IMR-90 (cell line): ENCODE measurements at places on chromosomes 3 and 15. TPM values are rescaled to one million over a fixed set of nuclear protein-coding genes. Genes with fewer than 3 reads are reported as not detected.
A peak's percentile ranks its signal among the peaks of the same experiment; 100 is the strongest.

DNA sequence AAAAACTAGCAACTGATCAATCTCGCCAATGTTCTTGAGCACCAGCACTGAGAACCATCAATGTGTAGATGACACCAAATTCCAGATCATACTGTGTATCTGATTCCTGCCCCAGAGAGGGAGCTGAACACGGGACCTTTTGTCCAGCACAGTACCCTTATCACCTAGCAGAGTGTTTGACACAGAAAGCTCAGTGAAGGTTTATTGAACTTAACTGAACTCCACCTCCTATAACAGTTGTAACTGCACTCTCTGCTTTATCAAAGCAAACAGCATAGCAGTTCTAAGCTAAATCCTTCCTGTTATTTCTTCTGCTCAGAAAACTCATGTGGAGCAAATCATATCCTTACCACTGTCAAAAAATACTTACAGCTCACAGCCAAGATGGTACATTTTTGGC lies 183.4 kb upstream of the SLCO3A1 start:
- DNase-seq: no peak

DNA sequence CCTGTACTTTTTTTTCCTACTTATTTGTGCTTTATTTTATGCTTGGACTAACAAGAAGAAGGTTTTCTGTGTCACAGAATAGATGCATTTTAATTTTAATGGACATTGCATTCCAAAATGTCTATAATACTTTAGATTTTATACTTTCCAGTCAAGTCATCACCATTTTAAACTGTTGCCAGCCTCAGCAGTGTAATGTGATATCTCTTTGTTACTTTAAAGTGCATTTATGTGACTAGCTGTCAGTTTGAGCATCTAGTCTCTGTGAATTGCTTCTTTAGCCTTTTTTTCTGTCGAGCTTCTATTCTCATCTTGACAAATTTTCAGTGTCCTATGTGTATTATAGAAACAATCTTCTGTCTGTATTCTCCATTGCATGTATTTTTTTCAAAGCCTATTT lies 511.4 kb upstream of the CBLB start:
- DNase-seq: peak; percentile 17

The SEMA5B gene
- not detected in 2 replicates for total RNA-seq

- DNase-seq: no peak
Measured at GRCh38 chr3:197680955-197681521, 55.7 kb downstream of the RUBCN start.

DNA sequence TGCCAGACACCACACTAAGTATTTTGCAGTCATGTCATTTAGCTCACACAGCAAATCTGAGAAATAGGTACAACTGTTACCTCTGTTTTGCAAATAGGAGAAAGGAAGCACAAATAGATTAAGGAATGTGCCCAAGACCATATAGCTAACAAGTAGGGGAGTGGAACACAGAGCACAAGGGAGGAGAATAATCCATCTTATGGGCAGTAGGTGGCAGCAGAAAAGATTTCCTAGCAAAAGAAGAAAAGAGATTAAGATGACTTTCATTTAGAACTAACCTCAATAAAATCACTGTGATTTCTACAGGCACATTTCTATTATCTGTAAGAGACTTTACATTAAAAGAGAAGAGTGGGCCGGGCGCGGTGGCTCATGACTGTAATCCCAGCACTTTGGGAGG lies 49.1 kb downstream of the NR1I2 start:
- no peak for DNase-seq

GRCh38 chr3:127078626-127079025 lies 95.7 kb downstream of the PLXNA1 start:
- no peak for DNase-seq

DNA sequence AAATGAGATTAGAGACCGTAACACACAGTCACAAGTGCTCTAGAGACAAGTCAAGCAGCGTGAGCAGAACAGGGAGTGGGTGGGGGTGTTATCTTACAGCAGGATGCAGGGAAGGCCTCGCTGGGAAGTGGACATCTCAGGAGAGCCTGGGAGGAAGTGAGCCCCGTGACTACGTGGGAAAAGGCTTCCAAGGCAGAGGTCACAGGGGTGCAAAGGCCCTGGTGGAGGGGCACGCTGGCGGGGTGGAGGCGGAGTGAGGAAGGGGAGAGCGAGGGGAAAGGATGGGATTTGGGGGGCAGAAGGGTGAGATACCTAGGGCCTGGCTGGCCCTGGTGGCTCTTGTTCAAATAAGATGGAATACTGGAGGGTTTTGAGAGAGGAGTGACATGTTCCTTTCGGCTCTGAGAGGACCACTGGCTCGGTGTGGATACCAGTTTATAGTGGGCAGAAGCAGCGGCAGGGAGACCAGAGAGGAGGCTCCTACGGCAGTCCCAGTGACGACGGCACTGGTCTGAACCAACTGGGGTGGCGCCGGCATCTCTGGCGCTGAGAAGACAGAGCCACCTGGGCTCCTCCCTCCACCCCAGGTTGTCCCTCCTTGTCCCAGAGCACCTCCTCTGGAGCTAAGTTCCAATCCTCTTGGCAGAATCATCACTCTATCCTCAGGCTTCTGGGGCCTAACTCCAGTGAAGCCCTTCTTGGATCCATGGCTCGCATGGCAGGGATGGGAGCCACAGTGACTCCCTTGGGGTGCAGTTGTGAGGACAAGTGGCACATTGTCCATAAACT lies 266.2 kb upstream of the LYSMD4 start:
- DNase-seq: no peak

- DNase-seq: no peak
Measured at GRCh38 chr15:93882141-93882540, 349.2 kb upstream of the MCTP2 start.

DNA sequence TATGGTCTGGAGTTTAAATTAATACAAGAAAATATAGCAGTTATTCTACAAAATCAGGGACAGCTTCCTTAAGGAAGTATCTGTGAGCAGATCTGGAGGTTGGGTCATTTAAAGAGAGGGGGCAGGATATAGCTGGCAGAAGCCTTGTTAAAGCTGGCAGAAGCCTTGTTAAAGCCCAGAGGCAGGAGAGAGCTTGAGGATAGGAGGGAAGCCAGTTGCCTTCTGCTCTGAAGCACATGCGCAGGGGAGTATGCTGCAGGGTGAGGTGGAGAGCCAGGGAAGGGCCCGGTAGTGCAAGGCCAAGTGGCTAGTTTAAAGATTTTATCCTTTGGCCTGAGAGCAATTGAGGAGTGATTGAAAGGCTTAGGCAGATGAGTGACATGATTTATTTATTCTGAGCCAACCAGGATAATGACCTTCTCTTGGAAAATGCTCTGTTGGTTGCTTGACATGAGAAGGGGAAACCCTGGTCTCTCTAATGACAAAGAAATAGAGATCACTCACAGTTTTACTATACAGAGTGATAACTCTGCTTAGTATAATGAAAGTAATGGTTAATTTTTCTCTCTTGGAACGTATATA lies 3.9 kb downstream of the EAF1 start:
- no peak for DNase-seq

The ANKUB1 gene
- total RNA-seq: not detected in 2 replicates

The C3orf20 gene
- not detected in 2 replicates for total RNA-seq

GRCh38 chr15:26866298-26867199 lies at the start of gene GABRA5:
TSS of gene GABRA5 (plus strand) at chr15:26867062. CDS start at chr15:26869249, 2,187 bp downstream.
- DNase-seq: peak; percentile 20

DNA sequence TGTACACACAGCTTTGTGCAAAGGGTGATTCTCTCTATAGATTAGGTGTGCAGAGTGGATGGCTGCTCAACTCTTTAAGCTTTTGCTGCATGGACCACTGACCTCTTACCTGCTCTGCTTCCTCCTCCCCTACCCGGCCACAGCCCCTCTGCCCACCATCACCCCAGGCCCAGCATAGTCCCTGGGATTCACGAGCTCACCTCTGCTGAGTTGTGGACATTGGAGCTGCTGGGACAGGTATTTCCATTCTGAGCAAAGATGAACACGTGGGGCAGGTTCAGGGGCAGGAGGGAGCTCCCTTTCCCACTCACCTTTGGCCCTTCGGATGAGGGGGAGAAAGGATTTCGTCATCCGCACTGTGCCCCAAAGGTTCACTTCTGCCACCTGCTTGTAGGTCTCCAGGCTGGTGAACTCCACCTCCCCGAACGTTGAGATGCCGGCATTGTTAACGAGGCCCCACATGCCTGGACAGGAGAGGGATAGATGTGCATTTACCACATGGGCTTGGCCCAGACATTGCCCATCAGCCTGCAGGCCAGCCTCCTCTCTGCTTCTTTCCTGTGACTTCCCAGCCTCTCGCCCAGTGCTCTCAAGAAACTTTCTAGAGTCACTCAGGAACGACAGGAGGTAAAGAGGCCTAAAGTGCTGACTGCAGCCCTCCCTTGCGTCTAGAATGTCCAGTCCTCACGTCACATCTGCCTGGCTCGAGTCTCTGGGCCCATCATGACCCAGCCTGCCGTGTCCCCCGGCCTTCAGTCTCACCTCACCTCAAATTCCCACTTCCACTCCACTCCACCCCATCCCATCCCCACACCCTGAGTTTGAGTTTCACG lies 41.6 kb downstream of the BDH1 start:
- no peak for DNase-seq

- no peak for DNase-seq
Measured at GRCh38 chr15:77127626-77128025, 56.7 kb upstream of the TSPAN3 start.

The GPR87 gene
- 0.28 and 0.36 TPM in 2 replicates for total RNA-seq

DNA sequence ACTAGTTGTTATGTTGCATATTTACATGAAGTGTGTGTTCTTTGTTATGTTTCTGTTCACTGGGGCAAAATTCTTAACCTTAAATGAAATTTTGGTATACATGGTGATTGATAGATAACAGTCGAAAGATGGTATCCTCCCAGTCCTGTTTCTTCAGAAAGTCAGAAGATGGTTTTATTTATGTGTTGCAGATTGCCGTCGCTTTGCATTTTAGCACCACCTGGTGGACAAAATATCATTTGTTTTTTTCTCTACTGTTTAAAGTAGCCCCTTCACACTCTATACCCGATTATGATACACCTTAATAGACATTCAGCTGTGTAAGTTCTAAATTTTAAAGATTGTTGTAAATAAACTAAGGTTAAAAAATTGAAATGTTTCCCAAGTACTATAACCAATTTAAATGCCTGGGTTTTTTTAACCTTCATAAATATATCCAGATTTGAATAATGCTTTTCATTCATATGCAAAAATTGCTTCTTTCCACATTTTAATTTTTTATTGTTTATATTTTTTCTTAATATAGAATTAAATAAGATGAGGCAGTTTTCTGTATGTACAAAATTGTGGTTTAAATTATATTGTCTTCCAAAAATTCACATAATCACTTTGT lies 152.2 kb downstream of the ALCAM start:
- DNase-seq: peak; percentile 73

The ZNF860 gene
- total RNA-seq: 0.18 and 0.56 TPM in 2 replicates

DNA sequence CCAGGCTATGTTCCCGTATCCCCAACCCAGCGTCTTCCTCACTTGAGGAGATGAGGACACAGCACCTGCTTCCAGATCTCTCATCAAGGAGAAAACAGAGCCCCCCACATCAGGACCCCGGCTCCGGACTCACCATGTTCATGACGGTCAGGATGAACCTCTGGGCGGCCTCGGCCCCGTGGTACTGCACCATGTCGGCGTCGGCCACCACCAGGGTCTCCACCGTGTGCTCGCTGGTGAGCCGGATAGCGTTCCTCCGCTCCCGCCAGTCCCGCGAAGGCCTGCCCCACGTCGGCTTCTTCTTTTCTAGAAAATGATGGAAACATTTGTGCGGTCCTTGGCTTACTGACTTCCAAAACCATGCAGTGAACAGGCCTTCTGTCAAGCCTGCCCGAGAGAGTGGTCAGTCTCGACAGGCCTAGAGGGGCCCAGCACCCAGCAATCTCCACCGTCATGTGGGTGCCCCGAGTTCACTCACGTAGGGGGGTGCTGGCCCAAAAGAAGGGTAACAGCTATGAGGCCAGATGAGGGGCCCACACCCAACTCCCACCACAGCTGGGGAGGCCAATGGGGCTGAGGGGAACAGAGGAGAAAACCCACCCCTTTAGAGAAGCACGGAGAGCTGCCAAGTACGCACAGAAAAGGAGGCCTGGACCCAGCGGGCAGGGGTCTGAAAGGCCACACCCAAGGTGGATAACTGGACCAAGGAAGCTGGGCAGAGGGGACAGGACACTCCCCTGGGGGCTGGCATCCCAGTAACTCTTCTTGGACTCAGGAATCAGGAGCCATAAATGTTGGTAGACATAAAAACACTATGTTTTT lies 60.5 kb downstream of the ADAMTS17 start:
- DNase-seq: no peak

GRCh38 chr15:94615688-94616087 lies 384.3 kb downstream of the MCTP2 start:
- no peak for DNase-seq

- DNase-seq: no peak
Measured at GRCh38 chr3:9739181-9739580, 7.6 kb downstream of the BRPF1 start.

- DNase-seq: peak; percentile 22
Measured at GRCh38 chr15:74829486-74829885, 3.1 kb downstream of the CPLX3 start.

DNA sequence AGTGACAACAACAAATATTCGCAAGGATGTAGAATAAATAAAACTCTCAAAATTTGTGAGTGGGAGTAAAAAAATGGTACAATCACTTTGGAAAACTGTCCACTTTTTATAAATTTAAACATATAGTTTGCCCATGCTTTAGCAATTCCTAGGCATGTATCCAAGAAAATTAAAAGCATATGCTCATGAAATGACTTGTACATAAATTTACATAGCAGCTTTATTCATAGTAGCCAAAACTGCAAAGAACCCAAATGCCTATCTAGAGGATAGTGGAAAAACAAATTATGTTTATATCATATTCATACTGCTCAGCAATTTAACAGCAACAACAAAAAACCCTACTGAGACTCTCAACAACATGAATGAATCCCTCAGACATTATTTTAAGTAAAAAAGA lies 363.6 kb upstream of the CCDC54 start:
- DNase-seq: no peak

GRCh38 chr3:156449710-156450574 lies 105.0 kb downstream of the SSR3 start:
- peak; percentile 30 for DNase-seq

DNA sequence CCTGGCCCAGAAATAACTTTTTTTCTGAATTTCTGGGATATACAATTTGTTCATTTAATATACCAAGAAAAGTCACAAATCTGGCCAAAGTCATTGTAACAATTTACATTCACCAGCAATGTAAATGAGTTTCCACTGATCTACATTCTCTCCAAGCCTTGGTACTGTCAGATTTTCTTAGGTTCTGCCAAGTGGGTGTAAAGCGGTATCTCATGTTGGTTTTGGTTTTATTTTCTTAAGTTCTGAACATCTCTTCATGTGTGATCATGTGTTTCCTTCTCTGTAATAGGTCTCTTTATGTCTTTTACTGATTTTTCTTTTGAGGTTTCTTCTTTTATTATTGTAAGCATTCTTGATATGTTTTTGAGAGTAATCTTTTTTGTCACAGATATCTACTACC lies 235.6 kb upstream of the COL8A1 start:
- DNase-seq: no peak
